ENCODE measurements at places on chromosomes 16 and 17. TPM values are rescaled to one million over a fixed set of nuclear protein-coding genes. Genes with fewer than 3 reads are reported as not detected.

The SSTR5 gene
- total RNA-seq = 0.38 TPM

The CCDC144A gene
- 1.2 TPM for total RNA-seq

The HID1 gene
- total RNA-seq = 15.7 TPM

The RBL2 gene
- total RNA-seq = 8.8 TPM

The SCN4A gene
- total RNA-seq = 0.05 TPM

The CTRB2 gene
- not detected for total RNA-seq

The SLC16A11 gene
- not detected for total RNA-seq

The SPN gene
- 0.02 TPM for total RNA-seq

The MNT gene
- total RNA-seq = 17.5 TPM

The PRSS8 gene
- total RNA-seq = 1.4 TPM

The METTL22 gene
- 24.4 TPM for total RNA-seq

The PRDM7 gene
- total RNA-seq = not detected

The SLC26A11 gene
- 13.4 TPM for total RNA-seq

The KRTAP4-11 gene
- not detected for total RNA-seq

The CDRT15 gene
- total RNA-seq = not detected

The CCL17 gene
- not detected for total RNA-seq

The NPB gene
- 0.59 TPM for total RNA-seq

The IL21R gene
- 0.03 TPM for total RNA-seq

The HNF1B gene
- total RNA-seq = 18.7 TPM

The TEKT1 gene
- 0.21 TPM for total RNA-seq

The METTL16 gene
- total RNA-seq = 31.1 TPM

The NOG gene
- 0.94 TPM for total RNA-seq

The TUFM gene
- 277 TPM for total RNA-seq

The CES4A gene
- total RNA-seq = 3.4 TPM

The NHLRC4 gene
- total RNA-seq = 0.20 TPM

The STAT5A gene
- 7.3 TPM for total RNA-seq

The SEC14L5 gene
- not detected for total RNA-seq

The NGFR gene
- total RNA-seq = 0.86 TPM

The SLC12A3 gene
- not detected for total RNA-seq

The SNF8 gene
- 318 TPM for total RNA-seq
